ENCODE measurements at places on chromosomes 3 and 15.

- no peak for DNase-seq
These were observed 15.1 kb downstream of the U2SURP start for GRCh38 chr3:143016321-143016972.

DNA sequence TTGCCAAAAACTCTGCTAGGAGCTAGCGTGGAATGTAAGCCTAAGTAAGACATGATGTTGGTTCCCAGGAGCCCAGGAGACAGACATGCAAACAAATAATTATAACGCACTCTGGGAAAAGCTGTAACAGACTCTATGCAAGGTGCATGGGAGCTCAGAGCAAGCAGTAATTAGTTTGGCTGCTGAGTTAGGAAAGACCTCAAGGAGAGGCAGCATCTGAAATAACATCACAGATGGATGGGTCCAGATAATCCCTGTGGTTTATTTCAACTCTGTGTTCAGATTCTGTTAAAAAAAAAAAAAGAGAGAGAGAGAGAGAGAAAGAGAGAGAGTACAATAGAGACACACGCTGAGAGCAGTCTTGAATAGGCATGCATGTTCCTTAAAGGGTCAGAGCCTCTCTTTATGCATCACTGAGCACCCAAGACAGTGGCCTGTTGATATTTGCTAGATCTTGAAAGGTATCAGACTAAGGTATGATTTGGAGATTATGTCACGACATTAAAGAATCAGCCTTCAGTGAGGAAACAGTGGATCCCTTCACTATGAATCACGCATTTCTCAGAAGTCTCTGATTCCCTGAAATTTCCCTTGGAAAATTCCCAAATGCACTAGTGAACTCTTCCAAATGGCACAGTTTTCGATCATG, 124.4 kb upstream of the LIPC start:
- no peak for DNase-seq

GRCh38 chr3:167675848-167676247, 22.1 kb upstream of the WDR49 start:
- DNase-seq = no peak

GRCh38 chr3:194797555-194798250, 112.0 kb downstream of the FAM43A start:
- no peak for DNase-seq

- DNase-seq = no peak
These were observed 10.8 kb upstream of the VPS33B start for GRCh38 chr15:91032919-91033803.

DNA sequence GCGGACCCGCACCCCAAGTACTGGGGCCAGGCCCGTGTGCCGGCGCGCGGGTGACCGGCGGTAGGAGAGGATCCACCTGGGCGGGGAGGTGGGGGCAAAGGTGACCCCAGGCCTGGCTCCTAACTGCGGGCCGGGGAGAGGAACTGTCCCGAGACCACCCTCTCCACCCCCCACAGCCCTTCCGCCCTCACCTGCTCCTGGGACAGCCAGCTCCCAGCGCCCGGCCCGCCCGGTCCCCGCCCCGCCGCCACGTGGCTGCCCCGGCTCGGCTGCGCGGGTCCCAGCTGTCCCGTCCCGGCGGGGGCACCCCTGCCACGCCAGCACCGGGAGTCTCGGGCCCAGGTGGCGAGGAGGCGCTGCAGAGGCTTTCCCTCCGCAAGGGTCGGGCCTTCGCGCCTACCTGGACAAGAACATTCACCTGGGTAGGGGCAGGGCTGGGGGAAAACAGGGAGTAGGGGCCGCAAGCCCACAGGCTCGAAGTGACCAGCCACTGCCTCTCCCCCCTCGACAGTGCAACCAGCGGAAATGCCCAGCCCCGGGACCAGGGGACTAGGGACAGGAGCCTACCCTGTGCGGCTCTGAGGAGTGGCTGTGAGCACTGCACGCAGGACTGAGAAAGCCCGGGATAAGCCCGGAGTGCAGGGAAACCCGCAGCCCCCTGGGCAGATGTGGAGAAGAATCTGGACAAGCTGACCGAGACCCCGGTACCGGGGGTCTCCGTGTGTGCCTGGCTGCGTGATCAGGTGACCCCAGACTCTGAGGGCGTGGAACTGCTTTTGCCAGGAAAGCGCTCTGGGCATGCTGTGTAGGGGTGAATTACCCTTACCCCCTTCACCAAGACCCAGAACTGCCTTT, at the start of gene SLC12A8:
TSS of gene SLC12A8 (minus strand) at position 240 of the 855 bp plus-strand sequence. CDS start 1,399 bp downstream, outside the sequence.
- DNase-seq = no peak

DNA sequence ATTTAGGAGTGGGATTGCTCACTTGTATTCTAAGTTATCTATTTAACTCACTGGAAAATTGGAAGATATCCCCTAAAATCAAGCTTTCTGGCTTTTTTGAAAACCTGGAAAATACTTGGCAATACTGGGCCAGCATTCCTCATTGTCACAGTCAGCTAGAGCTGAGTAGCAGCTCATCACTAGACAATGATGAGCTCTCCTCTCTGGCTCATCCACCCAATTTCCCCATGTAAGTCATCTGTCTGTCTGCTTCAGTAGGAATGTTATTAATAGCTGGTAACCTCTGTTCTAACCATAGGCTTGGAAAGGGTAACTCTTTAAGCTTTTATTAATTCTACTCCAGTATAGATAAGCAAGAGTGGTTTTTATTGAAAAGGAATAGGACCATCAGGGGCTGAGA, 39.7 kb upstream of the PIK3R4 start:
- no peak for DNase-seq

DNA sequence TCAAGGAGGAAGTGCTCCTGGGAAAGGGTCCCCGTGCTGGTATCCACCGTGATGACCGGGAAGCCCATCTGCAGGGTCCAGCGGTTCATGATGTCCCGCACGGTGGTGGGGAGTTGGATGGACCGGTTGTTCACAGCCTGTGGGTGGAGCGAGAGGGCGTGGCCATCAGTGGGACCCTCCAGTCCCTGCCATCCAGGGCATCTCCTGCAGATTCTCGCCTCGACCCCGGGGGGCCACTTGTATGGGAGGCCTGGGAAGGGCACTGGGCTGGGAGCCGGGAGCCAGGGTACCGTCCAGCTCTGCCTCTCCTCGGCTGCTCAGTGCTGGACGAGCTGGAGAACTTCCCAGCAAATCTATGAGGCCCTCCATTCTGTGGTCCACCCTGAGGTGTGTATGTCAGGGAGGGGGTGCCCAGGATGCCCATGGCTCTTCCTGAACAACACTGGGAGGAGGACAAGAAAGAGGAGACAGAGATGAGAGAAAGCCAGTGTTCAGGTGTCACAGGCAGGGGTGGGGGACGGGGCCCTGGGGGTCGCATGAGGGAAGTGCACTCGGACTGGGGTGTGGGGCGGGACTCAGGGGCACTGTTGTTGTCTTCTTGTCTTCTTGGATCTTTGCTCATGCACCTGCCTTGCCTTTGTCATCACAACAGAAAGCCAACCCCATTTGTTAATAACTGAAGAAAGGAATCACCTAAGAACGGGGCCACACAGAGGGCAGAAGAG, 13.0 kb downstream of the ANPEP start:
- DNase-seq = no peak

DNA sequence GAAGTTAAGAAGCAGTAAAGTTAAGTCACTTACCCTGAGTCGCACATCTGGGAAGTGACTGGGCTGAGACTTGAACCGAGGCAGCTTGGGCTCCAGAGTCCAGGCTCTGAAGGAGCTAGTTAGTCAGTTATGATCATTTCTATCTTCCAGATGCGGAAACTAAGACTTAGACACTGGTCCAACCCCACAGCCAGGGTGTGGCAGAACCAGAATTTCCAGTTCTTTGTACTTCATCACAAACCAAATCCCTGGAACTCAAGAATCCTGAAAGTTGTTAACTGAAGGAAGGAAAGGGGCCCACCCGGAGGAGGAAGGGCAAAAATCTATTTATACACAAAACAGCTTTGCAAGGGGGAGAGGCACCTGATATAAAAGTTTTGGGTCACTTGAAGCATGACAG, 389.9 kb downstream of the SHQ1 start:
- DNase-seq = no peak

DNA sequence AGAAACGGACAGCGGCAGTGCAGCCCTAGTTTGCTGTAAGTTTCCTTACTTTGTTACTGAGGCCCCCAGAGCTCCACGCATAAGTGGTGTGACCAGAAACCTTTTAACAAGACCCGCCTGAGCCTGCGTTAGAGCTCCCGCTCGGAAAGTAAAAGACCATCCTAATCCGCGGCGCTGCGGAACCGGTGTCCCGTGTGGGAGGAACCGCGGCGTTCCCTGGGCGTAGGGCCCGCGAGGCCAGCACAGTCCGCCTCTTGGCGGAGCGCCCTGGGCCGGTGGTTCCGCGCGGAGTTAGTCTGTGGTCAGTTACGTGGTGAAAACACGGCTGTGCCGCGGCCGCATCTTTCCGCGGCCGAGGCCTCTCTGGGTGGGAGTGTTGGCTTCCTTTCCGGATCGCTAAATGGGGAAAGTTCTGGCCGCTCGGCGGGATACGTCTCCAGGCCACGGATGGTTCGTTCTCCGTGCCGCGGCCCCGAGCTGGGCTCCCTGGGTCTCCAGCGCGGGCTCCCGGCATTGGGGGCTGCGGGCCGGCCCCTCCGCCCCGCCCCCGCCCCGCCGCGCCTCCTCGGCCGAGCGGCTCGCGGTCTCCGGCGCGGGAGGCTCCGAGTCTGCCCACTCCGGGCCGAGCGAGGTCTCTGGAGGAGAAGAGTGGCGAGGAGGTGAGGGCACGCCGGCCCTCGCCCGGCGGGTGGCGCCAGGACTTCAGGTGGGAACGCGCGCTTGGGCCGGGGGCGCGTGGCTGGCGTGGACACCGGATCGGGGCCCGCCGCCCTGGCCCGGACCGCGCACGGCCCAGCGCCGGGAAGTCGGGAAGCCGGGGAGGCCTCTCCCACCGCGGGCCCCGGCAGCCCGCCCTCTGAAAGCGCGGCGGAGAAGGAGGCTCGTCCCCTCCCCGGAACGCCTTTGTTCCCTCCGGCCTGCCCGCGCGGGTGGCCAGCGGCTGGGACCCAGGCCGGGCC, 754 bp downstream of the B3GNT5 start:
- peak; percentile 22 for DNase-seq

DNA sequence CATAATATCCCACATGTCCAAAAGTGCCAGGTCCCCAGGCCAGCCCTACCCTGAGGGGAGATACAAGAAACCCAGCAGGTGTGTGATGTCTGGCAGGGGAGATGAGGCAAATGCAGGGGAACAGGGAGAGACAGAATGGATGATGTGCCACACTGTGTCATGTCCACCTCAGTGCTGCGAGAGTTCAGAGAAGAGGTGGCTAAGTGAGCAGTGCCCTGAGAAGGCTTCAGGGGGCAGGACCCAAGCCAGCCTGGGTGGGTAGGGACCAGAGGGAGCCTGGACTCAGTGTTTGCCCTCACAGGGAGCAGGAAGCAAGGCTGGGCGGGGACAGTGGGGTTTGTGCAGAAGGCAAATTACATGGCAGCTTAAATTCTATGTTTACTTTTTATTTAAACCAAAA, 61.2 kb downstream of the KLHL6 start:
- DNase-seq = no peak

DNA sequence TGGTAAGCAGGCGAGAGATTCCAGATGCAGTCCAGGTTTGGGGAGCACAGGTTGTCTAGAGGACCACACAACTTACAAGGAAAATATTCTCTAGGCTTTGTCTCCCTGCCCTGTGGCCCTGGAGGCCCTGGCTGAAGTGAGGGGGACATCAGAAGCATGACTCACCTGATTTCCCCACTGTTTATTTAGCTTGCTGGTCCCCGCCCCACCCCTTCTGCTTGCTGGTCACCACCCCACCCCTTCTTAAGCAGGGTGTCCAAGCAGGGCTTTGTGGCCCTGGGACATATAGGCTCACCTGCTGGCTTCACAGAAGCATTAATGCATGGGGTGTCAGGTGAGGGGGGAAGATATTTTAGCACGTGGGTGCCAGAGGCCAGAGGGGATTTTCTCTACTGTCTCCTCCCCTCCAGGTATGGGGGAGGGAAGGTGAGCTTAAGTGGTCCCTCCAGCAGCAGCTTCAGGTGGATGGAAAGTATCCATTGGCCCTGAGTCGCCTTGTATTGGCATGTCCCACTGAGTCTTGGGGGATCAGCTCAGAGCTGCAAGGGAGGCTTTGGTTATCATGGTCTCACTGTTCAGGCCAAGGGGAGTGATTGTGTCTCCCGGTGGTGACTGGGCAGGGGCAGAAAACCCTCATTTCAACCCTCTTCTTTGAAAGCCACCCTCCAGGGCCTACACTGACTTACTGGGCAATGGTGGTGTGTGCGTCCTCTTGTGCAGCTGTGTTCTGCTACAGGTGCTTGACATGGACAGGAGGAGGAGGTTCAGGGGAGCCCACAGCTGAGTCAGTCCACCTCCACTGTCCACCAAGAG, 49.8 kb downstream of the GASK1A start:
- DNase-seq = no peak

DNA sequence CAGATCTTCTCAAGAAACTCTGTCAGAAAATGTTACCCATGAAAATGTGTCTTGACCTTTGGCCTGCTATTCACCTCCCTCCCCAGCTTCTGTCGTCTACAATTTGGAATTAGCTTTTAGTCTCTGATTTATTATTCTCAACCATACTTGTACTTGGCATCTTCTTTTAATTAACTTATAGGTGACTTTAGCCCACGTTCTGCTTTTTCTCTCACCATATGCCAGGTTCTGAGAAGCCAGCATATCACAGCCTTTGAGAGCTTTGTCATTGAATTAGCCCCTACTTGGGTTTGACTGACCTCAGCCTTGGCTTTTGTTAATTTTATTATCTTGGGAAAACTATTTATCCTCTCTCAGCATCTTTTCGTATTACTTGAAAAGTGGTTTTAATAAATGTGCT, 355.9 kb downstream of the OXSM start:
- DNase-seq = no peak

GRCh38 chr3:42537350-42537749, 34.9 kb downstream of the VIPR1 start:
- no peak for DNase-seq

GRCh38 chr3:25604107-25604805, 60.5 kb downstream of the TOP2B start:
- peak; percentile 62 for DNase-seq

- DNase-seq = no peak
These were observed 612.8 kb downstream of the MAGI1 start for GRCh38 chr3:65425880-65426279.

DNA sequence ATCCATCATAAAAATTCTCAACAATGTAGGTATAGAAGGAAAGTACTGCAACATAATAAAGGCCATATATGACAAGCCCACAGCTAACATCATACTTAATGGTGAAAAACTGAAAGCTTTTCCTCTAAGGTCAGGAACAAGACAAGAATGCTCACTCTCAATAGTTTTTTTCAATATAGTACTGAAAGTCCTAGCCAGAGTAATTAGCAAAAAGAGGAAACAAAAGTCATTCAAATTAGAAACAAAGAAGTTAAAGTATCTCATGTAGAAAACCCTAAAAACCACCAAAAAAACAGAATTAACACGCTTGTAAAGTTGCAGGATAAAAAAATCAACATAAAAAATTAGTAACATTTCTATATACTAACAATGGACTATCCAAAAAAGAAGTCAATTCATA, 61.8 kb downstream of the MYH15 start:
- DNase-seq = no peak

DNA sequence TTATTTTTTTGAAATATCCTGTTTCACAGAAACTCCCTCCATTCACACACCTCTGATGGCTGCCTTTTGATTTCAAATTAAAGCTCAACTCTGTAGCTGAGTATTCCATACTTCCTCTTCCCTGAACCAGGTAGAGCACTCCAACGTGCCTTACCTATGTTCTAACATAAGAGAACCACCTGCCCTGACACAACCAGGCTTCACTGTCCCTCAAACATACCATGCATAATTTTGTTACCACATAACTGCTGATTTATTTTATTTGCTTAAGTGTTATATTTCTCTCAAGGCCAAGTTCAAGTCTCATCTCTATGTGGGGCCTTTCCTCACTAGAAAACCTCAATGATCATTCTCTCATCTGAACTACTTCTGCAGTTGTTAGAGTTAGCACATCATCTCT, 209.7 kb downstream of the P3H2 start:
- no peak for DNase-seq

All from GF-D8 (cell line).